NCI-H1092 treated with DMSO at 0.1 percent for 48 hours (cell line): ENCODE measurements at places on chromosomes 5 and 9.

- no peak for DNase-seq
Observed at GRCh38 chr9:14750821-14751220, 28.3 kb upstream of the CER1 start.

- no peak for DNase-seq
Observed at GRCh38 chr9:121171236-121171635, 30.4 kb downstream of the RAB14 start.

- DNase-seq: no peak
Observed at GRCh38 chr5:31733371-31733770, 94.4 kb downstream of the PDZD2 start.

- DNase-seq: no peak
Observed at GRCh38 chr5:76230711-76231285, 147.6 kb downstream of the SV2C start.

GRCh38 chr9:129583308-129584038, 37.4 kb downstream of the C9orf50 start:
- DNase-seq: no peak
